ENCODE measurements at places on chromosomes 4 and X.

DNA sequence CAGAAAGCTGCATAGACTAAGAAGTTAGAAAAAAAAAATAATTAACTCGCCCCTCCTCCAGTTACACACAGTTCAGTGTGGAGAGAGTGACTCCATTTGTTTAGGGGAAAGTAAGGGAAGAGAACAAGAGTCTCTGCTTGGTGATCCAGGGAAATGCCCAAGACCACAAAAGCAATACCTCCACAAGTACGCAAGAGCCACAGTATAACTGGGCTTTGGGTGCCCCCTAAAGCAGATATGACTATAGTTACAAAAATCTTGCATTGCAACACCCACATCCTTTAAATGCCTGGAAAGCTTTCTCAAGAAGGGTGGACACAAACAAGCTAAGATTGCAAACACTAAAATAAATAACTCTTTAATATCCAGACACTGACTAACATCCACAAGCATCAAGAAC, 164.2 kb upstream of the NRK start:
- no peak for DNase-seq

- DNase-seq, result no peak
Observed at GRCh38 chr4:40829586-40829985, 79.8 kb downstream of the NSUN7 start.

GRCh38 chr4:159127745-159128518, 25.1 kb downstream of the RAPGEF2 start:
- no peak for DNase-seq

GRCh38 chr4:102578819-102579218, 77.7 kb downstream of the NFKB1 start:
- DNase-seq, result no peak

DNA sequence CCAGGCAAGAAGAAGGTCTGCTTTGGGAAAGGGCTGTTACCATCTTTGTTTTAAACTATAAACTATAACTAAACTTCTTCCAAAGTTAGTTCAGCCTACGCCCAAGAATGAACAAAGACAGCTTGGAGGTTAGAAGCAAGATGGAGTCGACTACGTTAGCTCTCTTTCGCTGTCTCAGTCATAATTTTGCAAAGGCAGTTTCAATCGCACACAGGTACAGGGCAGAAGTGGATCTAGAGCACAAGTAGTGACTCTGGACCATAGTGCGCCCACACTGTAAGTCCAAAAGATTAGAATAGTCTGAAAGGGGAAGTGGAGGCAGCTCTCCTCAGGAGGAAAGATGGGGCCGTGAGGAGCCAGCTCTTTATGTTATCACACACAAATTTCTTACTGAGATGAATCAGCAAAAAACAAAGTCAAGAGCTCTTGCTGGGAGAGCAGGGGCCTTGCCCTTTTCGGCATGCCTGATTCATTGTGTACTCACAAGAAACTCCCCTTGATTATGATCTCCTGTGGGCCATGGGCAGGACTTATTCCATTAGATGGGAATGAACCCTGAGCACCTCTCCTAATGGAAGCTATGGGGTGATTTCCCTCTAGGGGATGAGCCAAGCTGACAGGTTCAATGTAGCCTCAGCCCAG, 58.6 kb downstream of the FUNDC1 start:
- no peak for DNase-seq

DNA sequence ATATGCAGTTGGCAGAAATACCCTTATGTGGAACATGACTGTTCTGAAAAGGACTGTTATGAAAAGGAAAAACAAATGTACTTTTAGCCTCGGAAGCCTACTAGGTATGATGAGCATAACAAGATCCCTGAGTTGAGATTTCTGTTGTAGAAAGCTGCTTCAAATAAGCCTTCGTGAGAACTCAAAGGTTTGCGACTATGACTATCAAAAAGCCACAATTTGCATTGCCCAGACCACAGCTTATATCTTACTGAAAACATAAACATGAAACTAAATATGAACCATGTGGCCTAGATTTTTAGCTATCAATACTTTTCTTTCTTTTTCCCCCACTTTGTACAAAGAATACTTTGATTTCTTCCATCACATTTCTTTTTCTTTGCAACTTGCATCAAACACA, 398.2 kb upstream of the LCORL start:
- peak; percentile 63 for DNase-seq

All from GM12865 (cell line).